ENCODE measurements at places on chromosomes 1 and 21. TPM values are rescaled to one million over a fixed set of nuclear protein-coding genes. Genes with fewer than 3 reads are reported as not detected.
A peak's percentile ranks its signal among the peaks of the same experiment; 100 is the strongest.

- no peak for DNase-seq
- H3K36me3 ChIP-seq, result no peaks in the 10 kb centered on the region
- no peaks in the 10 kb centered on the region for H3K4me1 ChIP-seq
- no peak overlapping the region for H3K27ac ChIP-seq
- H3K27me3 ChIP-seq, result peaks cover 58% of the 10 kb centered on the region
These were observed 30.4 kb downstream of the KCNN3 start for GRCh38 chr1:154839691-154840090.

GRCh38 chr1:10679496-10680220 is 116.8 kb downstream of the CASZ1 start:
- no peaks in the 10 kb centered on the region for H3K27me3 ChIP-seq
- H3K4me3 ChIP-seq, result no peak overlapping the region
- H3K4me1 ChIP-seq, result no peaks in the 10 kb centered on the region
- H3K27ac ChIP-seq, result no peak overlapping the region
- DNase-seq, result peak; percentile 49

DNA sequence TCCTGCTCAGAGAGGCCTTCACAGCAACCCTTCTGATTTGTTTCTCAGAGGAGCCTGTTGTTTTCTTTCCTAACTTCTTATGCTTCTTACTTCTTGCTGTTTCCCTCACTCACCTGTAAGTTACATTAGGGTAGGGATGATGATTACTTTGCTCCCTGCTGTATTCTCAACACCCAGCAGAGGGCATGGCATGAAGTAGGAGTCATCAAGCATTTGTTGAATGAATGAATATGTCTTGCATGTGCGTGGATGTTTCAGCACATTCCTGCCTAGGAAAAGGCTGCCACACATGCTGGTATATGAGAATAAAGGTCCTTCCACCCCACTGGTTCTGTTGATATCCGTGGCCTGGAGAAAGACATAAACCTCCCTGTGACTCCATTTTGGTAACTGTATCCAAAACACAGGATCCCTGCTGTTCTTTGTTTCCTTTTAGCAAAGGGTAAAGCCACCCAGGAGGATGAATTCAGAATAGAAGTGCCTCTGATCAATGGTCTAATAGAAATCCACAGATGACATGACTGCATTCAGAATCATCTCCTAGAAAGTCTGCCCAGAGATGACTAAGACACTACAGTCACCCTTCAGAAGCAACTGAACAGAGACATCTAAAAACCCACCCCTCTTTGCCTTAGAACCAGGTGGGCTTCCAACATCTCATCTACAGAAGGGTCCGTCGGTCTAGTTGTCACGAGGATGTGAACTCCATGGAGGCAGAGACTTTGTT is 168.8 kb downstream of the ZSCAN20 start:
- no peak overlapping the region for H3K27ac ChIP-seq
- peaks cover 87% of the 10 kb centered on the region for H3K27me3 ChIP-seq
- H3K36me3 ChIP-seq, result no peaks in the 10 kb centered on the region
- H3K4me3 ChIP-seq, result no peak overlapping the region

- H3K36me3 ChIP-seq, result no peaks in the 10 kb centered on the region
- H3K27ac ChIP-seq, result no peak overlapping the region
- no peak overlapping the region for H3K4me3 ChIP-seq
- peaks cover 22% of the 10 kb centered on the region for H3K27me3 ChIP-seq
- DNase-seq, result no peak
These were observed 7.0 kb downstream of the TCHH start for GRCh38 chr1:152107984-152108881.

DNA sequence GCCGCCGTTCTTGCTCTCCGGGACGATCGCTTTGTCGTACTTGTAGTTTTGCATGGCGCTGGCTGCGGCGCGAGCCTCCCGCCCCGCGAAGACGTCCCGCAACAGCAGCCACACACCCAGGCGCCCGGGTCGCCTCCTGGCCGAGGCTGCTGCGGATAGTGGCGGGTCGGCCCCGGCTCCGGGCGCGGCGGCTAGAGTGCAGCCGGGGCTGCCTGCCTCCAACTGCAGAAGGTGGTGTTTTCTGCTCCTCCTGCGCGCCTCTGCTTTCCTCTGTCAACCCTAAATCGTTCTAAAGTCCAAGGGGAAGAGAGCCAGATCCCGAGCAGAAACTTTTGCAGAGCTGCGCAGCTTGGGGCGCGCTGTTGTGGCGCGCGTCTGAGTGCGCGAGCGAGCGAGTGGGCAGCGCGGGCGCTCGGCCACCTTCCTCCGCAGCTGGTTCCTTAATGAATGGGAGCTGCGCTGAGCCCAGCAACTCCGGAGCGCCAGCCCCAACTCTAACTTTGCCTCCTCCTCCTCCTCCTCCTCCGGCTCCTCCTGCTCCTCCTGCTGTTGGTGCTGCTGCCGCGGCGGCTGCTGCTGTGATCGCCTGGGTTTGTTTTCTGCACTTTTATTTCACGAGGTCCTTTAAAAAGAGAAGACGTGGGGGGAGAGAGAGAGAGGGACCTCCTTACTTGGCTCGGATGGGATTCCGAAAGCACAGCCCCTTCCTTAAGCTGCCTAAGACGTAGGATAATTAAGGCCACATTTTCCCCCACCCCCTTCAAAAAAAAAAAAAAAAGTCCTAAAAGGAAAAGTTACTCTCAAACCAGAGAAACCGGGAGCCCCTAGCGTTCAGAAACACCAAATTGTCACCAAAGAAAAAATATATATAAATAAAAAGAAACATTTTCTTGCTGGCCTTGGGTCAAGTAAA is at the start of gene PLPP3:
Gene PLPP3 (minus strand): TSS at position 601 of the 913 bp plus-strand sequence. CDS start 547 bp downstream, at position 54.
- H3K4me3 ChIP-seq, result peak within 1 kb of the TSS; percentile 87
- peaks cover 40% of the 10 kb centered on the region for H3K4me1 ChIP-seq
- H3K36me3 ChIP-seq, result no peaks in the 10 kb centered on the region
- H3K27ac ChIP-seq, result peak within 1 kb of the TSS; percentile 57
- H3K27me3 ChIP-seq, result no peaks in the 10 kb centered on the region

- DNase-seq, result no peak
- no peaks in the 10 kb centered on the region for H3K36me3 ChIP-seq
- peaks cover 6% of the 10 kb centered on the region for H3K4me1 ChIP-seq
- H3K27ac ChIP-seq, result peak overlapping the region; percentile 58
- H3K4me3 ChIP-seq, result peak overlapping the region; percentile 75
- H3K27me3 ChIP-seq, result no peaks in the 10 kb centered on the region
These were observed 594 bp downstream of the LUZP1 start for GRCh38 chr1:23168079-23168444.

GRCh38 chr1:17209430-17209829 is 4.5 kb downstream of the PADI1 start:
- no peak overlapping the region for H3K4me3 ChIP-seq
- peaks cover 94% of the 10 kb centered on the region for H3K4me1 ChIP-seq
- H3K36me3 ChIP-seq, result no peaks in the 10 kb centered on the region
- DNase-seq, result no peak
- H3K27me3 ChIP-seq, result no peaks in the 10 kb centered on the region

DNA sequence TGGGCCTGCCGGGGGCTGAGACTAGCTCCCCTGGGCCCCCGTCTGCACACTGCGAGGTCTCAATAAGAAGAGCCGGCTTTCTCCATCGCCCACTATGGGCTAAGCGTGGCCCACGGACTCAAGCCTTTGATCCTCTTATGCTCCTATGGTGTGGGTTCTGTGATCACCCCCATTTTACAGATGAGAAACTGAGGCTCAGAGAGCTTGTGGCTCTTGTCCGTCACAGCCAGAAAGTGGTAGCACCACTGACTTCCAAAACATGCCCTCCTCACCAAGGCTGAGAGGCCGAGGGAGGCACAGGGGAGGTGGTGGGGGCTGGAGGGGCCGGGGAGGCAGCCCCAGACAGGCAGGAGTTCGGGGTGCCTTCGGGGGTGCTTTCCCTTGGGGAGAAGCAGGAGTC is 39.0 kb upstream of the CASZ1 start:
- H3K4me1 ChIP-seq, result peaks cover 23% of the 10 kb centered on the region
- H3K27me3 ChIP-seq, result no peaks in the 10 kb centered on the region
- H3K36me3 ChIP-seq, result no peaks in the 10 kb centered on the region

GRCh38 chr1:238581332-238581731 is 690.6 kb upstream of the ZP4 start:
- no peak for DNase-seq
- no peaks in the 10 kb centered on the region for H3K27me3 ChIP-seq
- no peak overlapping the region for H3K27ac ChIP-seq
- H3K36me3 ChIP-seq, result no peaks in the 10 kb centered on the region

DNA sequence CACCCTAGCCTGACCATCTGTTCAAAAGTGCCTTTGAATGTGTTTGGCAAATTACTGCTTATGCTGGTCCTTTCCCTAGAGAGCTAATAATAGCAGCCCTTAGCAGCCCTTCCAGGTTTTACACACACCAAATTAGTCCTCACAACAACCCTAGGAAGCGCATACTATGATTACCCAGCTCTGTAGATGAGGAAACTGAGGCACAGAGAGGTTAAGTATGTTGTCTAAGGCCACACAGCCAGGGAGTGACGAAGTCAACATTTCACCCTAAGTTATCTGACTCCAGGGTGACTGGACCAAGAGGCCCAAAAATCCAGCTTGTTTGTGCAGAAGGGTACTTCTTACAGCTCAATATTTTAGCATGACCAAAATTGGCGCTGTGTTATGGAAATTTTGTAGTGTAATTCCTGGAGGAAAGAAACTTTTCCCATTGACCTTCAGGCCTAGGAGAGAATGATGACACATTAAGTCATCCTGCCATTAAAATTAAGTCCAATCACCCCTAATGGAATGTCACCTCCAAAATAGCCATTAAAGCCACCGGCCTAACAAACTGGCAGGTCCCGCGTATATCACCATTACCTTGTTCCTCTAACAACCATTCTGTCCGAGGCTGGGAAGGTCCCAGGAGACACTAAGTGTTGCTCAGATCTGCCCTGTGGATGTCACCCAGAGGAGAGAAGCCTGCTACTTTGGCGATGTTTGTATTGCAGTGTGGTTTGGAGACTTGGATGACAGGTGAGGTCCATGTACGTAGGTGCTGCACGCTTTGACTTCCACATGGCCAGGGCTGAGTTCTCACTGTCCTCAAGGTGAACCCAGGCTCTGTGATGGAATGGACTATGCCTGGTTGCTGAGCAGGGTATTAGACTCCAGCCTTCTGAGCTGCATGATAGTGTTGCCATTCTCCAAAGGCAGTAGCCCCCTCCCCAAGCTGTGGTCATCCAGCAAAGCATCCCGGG is 258.3 kb downstream of the TOMM20 start:
- H3K27ac ChIP-seq, result peak overlapping the region; percentile 98
- no peak for DNase-seq
- H3K4me3 ChIP-seq, result peak overlapping the region; percentile 94
- peaks cover 15% of the 10 kb centered on the region for H3K36me3 ChIP-seq

GRCh38 chr1:248793592-248793991 is 32.1 kb downstream of the SH3BP5L start:
- peaks cover 32% of the 10 kb centered on the region for H3K27me3 ChIP-seq
- H3K36me3 ChIP-seq, result no peaks in the 10 kb centered on the region
- H3K4me3 ChIP-seq, result no peak overlapping the region

DNA sequence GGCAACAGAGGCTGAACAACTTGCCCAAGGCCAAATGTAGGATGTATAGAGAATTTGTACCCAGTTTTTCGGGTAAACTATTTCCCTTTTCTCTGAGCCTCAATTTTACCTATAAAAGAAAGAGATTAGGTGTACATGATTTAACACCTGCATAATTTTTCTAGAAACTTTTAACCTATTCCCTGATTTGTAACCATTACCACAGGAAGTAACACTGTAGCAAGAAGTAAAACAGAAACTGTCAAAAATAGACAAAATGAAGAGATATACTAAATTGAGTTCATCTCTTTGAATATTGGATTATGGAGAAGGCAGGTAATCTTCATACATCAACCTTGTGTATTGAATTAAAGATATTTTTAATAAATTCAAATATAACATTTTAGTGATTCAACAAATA is 136.2 kb downstream of the ZC3H11B start:
- no peaks in the 10 kb centered on the region for H3K36me3 ChIP-seq
- no peak for DNase-seq
- no peak overlapping the region for H3K4me3 ChIP-seq
- no peak overlapping the region for H3K27ac ChIP-seq
- H3K4me1 ChIP-seq, result no peaks in the 10 kb centered on the region

DNA sequence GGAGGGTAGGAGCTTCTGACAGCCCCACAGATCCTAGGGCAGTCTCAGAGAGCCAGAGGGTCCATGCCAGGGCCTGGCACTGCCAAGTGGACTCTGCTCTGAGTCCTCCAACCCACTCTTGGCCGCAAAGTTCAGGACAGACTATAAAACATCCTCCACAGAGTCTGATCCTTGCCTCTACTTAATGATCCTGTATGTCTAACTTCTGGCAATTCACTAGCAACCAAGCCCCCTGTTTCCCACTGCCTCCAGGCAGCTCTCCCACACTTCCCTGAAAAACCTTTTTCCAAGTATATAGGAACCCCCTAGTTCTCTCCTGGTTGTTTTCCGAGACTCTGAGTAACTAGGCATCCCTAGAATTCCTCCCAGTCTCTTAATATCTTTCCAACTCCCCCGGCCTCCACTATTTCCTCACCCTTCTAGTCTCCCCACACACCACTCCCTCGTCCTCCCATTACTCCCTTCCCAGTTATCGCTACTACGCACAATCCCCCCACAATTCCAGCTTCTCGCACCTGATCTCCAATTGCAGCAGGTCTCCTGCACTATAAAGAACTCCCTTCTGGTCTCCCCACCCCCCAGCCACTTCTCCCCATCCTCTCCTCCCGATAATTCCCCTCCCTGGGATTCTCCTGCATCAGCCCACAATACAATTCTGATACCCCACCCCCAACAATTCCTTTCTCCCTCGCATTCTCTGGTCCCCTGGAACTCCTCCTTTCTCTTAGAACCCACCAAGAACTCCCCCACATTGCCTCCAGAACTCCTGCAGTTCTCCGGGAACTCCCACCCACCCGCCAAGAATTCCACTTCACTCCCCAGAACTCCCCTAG is 574 bp downstream of the IGSF9 start:
- DNase-seq, result no peak
- H3K27me3 ChIP-seq, result no peaks in the 10 kb centered on the region
- peaks cover 40% of the 10 kb centered on the region for H3K4me1 ChIP-seq
- H3K36me3 ChIP-seq, result 0 out of 2 replicates have a peak, but pooled peaks cover 3% of the 10 kb centered on the region

- peak; percentile 90 for DNase-seq
- no peaks in the 10 kb centered on the region for H3K36me3 ChIP-seq
- no peak overlapping the region for H3K27ac ChIP-seq
- no peaks in the 10 kb centered on the region for H3K27me3 ChIP-seq
- H3K4me1 ChIP-seq, result no peaks in the 10 kb centered on the region
These were observed 36.4 kb downstream of the ZNF697 start for GRCh38 chr1:119611701-119612113.

DNA sequence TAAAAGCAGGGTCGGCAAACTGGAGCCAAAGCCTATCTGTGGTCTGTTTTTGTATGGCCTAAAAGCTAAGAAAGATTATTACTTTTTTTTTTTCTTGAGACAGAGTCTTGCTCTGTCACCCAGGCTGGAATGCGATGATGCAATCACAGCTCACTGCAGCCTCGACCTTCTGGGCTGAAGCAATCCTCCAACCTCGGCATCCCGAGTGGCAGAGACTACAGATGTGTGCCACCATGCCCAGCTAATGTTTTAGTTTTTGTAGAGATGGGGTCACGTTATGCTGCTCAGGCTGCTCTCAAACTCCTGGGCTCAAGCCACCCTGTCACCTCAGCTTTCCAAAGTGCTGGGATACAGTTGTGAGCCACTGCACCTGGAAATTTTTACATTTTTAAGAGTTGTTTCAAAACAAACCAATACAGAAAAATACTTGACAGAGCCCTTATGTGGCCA is 6.5 kb upstream of the GLRX2 start:
- peak; percentile 59 for DNase-seq
- H3K36me3 ChIP-seq, result no peaks in the 10 kb centered on the region
- peak overlapping the region; percentile 38 for H3K4me3 ChIP-seq
- no peaks in the 10 kb centered on the region for H3K27me3 ChIP-seq
- H3K4me1 ChIP-seq, result peaks cover 38% of the 10 kb centered on the region

- H3K36me3 ChIP-seq, result no peaks in the 10 kb centered on the region
- no peaks in the 10 kb centered on the region for H3K4me1 ChIP-seq
- no peak for DNase-seq
- no peak overlapping the region for H3K27ac ChIP-seq
These were observed 90.2 kb upstream of the NFIA start for GRCh38 chr1:60992165-60992564.

Gene TMPRSS15
- not detected for total RNA-seq

Gene C1QB
- not detected for total RNA-seq

Gene RIPPLY3
- total RNA-seq, result 0.17 TPM

Gene FCRLB
- total RNA-seq, result 1.0 TPM

Gene TMEM200B
- total RNA-seq, result 1.1 TPM

Gene ZYG11A
- total RNA-seq, result 9.7 TPM
